ENCODE measurements at places on chromosomes 1 and 21. TPM values are rescaled to one million over a fixed set of nuclear protein-coding genes. Genes with fewer than 3 reads are reported as not detected.

The KANK4 gene
- total RNA-seq: 0.09 TPM

GRCh38 chr1:88463401-88463985 lies 220.6 kb upstream of the PKN2 start:
- no peak for DNase-seq

The KIF1B gene
- 18.9 TPM for total RNA-seq

- DNase-seq: no peak
These were observed 61.2 kb downstream of the CRP start for GRCh38 chr1:159653201-159653600.

DNA sequence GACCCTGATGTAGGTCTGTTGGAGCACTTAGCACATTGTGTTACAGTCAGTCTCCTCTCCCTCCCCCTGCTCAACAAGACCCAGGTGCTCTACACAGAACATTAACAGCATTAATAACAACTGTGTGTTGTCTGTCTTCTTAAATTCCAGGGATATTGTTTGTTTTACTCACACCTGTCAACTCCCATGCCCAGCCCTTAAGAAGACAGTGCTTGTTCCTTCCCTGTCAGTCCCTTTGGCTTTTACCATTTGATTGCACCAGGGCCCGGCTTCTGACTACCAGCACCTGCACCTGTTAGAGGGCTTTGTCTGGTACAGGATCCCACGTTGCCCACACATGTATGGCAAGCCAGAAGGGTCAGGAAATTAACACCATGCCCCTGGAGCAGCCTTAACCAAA lies 11.7 kb downstream of the RIMKLA start:
- no peak for DNase-seq

The CTTNBP2NL gene
- 11.2 TPM for total RNA-seq

GRCh38 chr1:43137445-43138052 lies 34.5 kb downstream of the EBNA1BP2 start:
- no peak for DNase-seq

DNA sequence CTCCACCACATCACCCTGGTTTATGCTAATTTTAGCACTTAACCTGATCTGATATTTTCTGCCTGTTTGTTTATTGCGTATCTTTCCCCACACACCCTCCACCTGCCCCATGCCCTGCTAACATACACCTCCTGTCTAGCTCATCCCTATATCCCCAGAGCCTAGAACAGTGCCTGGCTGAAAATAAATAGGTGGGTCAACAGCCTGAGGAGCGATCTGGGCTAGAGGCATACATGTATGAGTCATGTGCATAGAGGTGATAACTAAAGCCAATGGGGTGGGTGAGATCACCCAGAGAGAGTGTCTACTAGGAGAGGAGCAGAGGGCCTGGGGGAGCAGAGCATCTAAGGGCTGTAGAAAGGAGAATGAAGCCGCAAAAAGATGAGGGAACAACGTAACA lies 2.7 kb downstream of the HTR1D start:
- peak; percentile 30 for DNase-seq

The SERINC2 gene
- total RNA-seq: 18.9 TPM

The SAMD13 gene
- total RNA-seq: 0.24 TPM

GRCh38 chr1:92346866-92347640 lies 48.2 kb downstream of the RPAP2 start:
- no peak for DNase-seq

DNA sequence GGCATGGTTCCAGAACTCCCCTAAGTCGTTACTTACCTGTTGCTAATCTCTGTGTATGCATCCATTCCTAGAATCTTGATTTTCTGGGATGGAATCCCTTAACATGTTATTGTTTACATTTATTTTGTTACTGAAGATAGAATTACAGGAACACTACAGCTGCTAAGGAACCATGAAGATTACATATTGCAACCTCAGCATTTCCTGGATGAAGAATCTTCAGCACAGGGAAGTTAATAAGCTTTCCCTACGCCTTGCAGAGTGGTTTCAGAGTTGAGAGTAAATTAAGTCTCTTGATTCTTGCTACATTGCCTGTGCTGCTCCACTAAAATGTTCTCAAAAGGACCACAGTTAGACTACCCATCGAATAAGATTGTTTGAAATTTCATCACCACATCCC lies 31.4 kb upstream of the GBP6 start:
- DNase-seq: no peak

DNA sequence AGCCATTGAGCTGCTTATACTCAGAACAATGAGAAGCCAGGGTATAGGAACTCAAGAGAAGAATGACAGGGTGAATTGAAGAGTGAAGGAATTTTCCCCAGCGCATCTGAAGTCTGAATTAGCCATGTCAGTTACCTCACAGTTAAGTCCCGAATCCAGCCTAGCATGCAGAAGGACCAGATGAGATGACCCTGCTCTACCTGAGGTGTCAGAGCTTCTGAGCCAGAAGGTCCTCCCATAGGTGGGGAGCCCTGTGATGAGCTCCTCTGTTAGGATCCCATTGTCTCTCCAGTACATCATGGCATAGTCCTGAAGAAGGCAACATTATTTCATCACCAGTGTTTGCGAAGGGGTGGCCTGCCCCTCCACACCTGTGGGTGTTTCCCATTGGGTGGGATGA lies 68.2 kb downstream of the OVGP1 start:
- DNase-seq: no peak

The TRPM2 gene
- 0.98 TPM for total RNA-seq

The KLF17 gene
- not detected for total RNA-seq

The TCHH gene
- not detected for total RNA-seq

The CAMK1G gene
- total RNA-seq: not detected
